ENCODE measurements at places on chromosomes 12 and 14.

GRCh38 chr12:78087363-78087675 lies 256.6 kb downstream of the NAV3 start:
- DNase-seq, result no peak

GRCh38 chr12:52578469-52578868 lies 4.8 kb upstream of the KRT74 start:
- no peak for DNase-seq

DNA sequence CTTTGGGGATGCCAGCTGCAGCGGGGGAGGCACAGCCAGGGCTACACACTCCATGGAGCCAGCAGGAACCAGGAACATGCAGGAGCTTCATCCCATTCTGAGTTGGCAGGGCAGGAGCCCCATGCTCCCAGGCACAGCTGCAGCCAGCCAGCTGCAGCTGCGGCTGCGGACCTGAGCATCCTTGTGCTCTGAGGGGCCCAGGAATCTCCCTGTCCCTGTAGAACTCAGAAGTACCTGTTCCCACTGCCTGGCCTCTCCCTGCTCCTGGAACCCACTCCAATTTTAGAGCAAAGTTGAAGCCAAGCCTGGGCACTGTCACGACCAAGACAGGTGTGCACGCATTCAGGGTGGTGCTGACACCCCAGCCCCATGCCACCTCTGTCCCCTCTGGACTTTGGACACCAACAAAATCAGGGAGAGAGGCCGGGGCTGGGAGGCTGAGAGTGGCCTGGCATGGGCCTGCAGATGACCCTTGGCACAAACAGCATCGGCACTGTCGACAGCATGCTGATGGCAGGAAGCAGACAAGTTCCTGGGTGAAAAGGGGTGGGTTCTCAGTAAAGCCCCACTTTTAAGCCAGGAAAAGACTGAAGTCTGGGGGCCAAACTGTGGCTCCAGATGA lies 257.3 kb upstream of the LRFN5 start:
- DNase-seq, result no peak

DNA sequence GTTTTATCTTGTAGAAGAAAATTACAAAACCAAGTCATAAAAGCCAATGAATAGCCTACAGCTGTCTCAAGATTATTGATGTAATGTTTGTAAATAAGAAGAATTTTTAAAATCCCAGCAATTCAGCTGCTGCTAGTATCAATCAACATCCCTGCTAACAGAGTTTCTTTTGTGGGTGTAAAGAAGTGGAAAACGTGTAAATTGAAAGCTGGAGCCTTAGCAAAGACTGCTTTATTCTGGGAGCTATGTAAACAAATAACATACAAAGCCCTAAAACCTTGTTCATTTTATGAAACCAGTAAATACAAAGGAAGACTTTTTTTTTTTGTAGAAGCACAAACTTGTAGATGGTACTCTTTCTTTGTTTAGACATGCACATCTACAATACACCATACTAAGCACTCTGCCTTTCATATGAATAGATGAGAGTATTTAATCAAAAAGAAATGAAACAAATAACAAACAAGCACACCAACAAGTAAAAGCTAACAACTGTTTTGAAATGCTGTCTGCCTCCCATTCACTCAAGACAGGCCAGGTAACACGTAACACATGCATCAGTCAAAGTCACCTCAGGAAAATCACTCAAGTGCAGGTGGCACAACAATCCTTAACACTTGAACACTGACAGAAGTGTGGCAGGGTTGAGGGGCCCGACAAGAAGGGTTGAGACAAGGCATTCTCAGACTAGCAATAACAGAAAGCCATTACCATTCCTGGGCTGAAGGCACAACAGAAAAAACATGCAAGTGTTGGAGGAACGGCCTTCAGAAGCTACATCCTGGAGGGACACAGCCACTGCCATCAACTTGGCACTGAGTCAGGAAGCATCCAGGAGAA lies 1364.0 kb upstream of the SEL1L start:
- DNase-seq, result no peak

- DNase-seq, result no peak
Observed at GRCh38 chr12:123854918-123855317, 92.8 kb downstream of the DNAH10 start.
